ENCODE measurements at places on chromosomes 5 and 9.

DNA sequence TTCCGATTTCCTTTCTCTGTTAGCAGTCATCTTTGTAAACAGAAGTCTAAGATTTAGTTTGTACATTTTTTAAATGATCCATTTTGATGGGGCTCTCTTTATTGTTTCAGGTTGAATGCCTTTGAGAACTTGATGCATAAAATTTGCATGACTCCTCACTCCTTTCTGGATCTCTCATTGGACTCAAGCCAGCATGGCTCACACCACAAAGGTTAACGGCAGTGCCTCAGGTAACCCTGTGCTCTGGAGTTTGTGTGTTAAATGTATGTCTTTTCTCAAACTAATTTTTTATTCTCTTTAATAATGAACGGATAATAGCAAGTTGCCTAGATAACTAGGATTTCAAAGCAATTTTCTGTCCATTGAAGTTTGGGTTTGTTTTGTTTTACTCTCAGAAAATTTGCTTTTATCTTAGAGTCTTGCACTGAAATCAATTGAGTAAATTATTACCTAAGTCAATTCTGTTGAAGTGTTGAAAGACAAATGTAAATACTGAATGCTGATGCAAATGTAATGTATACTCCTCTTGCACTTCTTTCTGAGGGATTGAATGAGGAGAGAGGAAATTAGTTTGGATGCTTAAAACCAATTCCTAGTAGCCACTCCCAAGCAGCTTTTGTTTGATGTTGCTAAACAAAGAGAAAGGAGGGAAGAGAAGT lies 164.6 kb upstream of the DMRT1 start:
- DNase-seq, result no peak

DNA sequence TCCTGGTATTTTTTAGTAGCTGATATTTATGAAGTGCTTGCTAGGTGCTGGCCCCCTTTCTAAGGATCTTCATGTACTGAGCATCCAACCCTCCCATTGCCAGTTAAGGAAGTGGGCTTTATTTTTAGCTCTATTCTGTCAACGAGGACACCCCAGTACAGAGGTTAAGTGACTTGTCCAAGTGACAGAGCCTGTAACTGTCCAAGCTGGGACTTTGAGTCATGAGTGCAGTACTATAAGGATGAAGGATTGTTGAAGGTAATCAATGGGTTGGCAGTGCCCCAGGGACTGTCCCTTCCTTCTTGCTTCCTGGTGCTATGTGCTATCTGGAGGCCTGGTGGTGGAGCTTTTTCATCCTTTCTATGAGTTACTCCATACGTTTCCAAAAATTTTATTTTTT lies 18.0 kb upstream of the FABP6 start:
- no peak for DNase-seq

DNA sequence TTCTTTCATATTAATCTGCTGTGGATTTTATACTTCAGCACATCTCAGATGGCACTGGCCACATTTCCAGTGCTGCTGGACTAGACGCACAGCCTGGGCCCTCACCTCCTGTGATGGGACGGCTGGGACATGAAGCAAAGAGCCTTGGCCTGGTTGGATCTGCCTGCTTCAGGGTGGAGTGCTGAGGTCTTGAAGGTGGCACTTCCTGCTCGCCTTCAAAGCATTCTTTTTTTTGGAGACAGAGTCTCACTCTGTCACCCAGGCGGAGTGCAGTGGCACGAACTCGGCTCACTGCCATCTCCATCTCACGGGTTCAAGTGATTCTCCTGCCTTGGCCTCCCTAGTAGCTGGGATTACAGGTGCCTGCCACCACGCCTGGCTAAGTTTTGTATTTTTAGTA lies 73.1 kb downstream of the RAPGEF1 start:
- no peak for DNase-seq

DNA sequence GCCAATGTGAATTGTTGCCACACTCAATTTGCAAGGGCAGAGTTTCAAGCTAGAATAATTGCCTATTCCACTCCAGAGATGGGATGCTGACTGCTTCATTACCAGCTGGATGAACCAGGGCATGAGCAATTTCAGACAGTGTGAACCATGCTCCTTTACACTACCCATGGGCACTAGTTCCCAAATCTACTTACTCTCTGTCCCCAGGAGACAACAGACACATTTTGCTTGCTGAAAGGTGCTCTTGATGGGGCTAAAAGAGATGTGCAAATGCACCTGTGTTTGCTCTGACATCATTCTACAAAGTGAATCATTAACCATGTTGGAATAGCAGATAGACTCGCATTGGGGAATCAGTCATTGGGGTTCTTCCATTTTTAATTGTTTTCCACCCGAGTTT lies 522.3 kb upstream of the NUDT12 start:
- DNase-seq, result no peak

DNA sequence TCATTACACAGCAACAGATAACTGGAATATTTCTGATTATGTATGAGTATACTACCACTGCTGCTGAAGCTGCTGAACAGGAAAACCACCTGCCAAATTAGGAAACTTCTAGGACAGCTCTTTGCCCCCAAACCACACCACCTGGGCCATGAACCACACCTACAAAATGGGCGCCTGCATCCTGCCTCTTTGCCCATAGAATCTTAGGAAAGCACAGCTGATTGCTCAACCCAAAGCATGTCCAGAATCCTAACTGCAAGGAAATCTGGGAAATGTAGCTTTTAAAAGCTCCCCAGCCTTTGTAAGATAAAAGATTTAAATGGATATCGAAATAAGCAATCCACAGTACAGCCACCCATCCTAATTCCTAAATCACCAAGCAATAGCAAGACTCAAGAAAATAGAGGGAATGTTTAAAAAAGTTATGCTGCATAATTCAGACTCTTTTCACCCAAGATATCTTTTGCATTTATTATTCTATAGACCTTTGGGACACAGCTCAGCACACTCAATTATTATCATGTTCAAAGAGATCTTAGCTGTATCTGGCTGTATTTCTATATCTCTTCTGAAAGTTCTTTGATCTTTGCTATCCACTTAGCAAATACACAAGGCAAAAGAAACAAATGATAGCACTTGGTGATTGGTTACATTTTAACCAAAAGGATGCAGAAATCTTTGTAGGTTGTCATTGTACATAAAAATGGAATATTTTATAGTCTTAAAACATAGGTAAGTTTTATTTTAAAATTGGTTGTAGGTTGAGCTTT lies 6.8 kb upstream of the C9orf152 start:
- no peak for DNase-seq

GRCh38 chr5:89972901-89973300 lies 436.7 kb downstream of the CETN3 start:
- no peak for DNase-seq

DNA sequence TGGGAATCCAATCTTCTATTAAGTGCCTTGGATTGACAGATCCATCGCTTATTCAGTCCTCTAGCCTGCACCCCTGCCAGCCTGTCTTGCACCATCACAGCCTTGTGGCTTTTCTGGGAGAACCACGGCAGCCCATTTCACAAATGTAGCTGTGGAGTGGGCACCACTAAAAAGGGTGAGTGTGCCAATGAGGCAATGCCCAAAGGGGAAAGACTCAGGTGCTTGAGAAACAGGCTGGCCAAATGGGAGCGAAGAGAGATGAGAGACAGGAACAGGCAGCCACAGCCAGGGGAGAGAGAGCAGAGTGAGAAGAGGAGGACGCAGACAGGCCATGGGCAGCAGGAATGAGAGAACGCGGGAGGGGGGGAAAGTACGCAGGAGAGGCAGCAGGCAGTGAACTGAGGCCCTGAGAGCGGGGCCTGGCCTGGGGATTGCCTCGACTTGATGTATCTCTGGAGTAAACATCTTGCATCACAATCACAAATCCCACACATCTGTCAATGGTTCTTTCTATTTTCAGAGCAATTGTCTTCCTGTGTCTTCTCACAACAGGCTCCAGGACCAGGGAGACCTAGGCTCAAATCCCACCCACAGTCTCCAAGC lies 173.1 kb downstream of the SYK start:
- DNase-seq, result no peak

DNA sequence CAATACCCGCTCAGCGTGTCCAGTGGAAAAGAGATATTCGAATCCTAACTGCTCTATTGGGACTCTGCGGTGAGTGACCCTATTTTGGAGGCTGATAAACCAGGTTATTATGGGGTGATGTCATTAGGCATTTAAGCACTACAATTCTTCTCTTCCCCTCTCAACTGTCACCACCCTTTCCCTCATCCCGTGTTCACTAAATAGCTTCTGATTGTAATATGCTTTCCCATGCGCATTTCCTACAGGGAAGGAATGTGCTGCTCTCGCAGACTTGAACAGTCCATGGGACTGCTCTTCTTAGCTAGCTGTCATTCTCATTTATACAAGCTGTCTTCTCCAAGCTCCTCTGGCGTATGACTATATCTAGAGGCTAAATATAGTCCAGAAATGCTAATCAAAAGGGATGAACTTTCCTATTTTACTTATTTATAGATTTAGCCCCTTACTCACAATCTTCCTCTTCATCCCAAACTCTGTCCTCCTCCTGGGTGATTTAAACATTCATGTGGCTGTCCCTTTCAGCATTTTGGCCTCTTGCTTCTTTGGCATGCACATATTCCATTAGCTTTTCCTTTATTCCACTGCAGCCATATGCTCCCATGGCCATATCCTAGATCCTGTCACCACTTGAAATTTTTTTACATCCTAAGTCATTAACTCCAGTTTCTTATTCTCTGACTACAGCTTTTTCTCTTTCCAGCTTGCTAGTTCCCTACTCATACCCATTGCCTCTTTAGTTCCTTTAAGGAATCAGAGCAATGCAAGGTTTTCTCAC lies 39.6 kb upstream of the CSNK1G3 start:
- no peak for DNase-seq
